ENCODE measurements at places on chromosomes 13 and 19.

- no peak for DNase-seq
Measured at GRCh38 chr13:47846886-47847285, 154.2 kb downstream of the SUCLA2 start.

- DNase-seq, result no peak
Measured at GRCh38 chr19:13868663-13869062, 8.3 kb upstream of the NANOS3 start.

DNA sequence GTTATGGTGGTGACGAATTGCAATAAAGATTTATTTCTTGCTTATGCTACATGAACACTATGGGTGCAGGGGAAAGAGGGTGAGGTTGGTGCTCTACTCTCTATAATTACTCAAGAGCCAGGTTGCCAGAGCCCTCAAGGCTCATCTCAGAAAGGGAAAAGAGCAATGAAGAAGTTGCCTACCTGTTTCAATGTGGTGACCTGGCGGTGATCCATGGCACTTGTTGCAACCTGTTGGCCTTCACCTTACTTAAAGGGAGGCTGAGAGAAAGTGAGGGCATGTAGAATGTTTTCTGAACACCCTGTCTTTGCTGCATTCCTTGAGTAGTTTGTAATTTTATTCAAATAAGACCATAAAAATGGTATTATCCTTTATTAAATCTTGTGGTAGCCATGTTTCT, 394.4 kb downstream of the GPC6 start:
- DNase-seq, result no peak

GRCh38 chr19:17469481-17470067, 750 bp upstream of the SLC27A1 start:
- DNase-seq, result peak; percentile 67

DNA sequence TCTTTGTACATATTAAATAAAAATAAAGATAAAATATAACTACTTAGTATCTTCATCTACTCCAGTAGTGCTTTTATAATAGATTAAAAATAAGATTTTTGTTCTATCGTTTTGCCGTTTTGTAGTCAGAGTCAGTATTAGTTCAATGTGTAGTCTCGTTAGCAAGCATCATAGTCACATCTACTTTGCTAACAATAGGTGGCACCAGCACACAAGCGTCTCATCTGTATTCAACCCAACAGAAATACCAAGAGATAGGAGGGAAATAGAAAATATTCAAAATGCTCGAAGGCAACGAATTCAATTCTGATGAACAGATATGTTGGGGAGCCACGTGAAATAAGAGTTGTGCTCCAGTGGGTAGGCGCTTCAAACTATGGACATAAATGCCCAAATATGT, 21.4 kb upstream of the MICU2 start:
- no peak for DNase-seq

DNA sequence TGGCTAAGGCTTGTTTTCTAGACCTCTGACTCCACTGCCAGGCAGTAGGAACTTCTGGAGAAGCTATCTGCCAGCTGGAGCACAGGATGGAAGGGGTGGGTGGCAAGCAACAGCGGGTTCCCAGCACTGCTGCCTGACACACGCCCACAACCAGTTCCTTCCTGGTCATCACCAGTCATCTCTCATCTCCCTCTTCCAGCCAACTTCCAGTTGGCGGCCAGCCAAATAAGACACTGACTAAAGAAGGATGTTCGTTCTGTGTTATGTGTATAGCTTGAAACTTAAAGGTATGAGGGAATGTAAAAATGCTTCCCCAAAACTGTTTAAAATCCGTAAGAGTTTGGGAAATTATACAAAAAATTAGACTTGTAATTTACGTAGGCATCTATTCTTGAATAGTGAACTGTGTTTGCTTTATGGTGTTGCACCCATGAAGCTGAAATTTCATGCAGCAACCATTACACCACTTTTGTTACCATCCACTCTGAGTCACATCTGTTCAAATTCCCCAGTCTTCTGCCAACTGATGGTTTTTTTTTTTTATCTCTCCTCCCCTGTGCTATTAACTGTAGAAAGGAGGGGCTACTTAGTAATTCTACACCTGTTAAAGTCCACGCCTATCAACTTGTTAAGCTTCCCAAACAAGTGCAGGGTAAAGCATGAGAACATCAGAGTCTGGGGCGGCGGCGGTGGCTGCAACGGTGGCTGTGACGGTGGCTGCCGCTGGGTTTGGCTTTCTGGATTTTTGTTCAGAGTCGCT, 86.2 kb upstream of the FRY start:
- no peak for DNase-seq

DNA sequence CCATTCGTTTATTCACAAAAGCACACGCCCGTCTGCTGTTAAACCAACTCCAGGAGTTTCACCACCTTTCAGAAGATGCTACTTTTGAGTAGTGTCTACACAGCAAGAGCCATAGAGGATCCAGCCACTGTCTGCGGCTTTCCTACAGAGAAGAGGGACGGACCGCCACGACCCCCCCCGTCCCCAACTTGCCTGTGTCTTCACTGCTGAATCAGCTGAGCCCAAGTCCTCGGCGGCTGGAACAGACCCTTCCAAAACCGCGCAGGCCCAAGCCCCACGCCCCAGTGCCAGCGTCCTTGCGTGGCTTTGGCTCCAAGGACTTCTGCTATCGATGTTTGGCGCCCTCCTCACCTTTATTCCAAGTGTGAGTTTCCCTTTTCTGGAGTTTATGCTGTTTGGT, 65.1 kb downstream of the SPACA7 start:
- DNase-seq, result no peak

DNA sequence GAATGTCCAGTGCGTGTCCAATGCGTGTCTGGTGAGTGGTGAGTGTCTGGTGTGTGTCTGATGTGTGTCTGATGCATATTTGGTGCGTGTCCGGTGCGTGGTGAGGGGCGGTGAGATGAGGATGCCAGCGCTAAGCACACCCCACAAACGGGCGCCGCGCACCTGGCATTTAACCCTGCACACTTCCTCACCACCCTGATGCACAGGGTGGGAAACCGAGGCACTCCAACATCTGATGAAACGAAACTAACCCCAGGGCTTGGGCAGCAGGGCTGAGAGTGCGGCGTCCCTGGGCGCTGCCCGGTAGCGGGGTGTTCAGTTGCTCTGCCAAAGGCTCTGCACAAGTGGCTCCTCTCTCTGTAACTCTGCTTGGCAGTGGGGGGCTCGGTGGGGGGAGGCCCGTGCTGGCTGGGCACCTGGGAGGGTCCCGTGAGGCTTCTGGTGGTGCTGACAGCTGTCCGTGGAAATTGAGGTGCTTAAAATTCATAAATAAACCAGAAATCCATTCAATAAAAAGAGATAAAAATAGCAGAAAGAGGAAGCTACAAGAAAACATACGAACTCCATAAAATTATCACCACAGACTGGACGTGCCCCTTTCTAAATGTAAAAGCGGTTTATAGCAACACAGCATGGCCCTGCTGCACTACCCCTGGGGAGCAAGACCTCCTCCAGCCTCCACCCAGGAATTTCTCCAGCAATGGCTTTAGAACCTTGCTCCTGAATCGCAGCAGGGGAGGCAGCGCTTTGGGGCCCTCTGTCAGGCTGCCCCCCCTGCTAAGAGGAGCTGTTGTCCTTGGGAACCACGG, 76.0 kb downstream of the RASA3 start:
- DNase-seq, result no peak

- no peak for DNase-seq
Measured at GRCh38 chr13:45615501-45616101, at the start of gene ERICH6B. Gene ERICH6B (minus strand): TSS chr13:45615739. CDS start chr13:45597005, 18,734 bp downstream.

DNA sequence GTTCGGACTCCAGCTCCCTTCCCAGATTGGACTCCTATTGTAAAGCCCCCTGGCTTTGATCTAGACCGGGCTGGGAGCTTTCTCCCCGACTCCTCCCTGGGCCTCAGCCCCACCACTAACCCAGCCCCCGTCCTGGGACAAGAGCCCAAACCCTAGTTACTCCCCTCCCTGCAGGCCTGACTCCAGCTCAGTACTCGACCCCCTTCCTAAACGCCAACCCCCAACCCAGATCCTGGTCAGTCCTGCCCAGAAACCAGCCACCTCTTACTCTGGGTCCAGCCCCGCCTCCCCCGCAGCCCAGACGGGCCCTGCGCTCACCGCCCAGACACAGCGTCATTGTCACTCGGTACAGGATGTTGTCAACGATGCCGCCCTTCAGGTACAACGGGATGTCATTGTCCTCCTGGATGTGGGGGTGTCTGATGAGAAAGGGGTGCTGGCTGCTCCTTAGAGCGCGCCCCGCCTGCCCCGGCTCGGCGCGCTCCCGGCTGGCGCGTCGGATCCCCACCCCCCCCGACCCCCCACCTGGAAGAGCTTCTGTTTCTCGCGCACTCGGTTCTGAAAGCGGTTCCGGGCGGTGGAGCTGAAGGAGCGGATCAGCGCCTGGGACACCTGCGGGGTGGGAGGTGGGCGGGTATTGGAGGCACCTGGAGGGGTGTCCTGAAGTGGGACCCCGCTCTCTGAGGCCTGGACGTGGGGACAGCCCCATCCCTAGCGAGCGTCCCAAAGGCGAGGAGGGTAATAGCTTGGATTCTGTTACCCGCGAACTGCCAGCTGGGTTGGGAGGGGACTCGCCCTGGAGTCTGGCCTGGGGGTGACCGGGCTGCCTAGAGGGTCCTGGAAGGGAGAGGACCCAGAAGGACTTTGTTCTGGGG, 866 bp downstream of the COX7A1 start:
- no peak for DNase-seq

GRCh38 chr19:35285095-35285449, 2.7 kb downstream of the HAMP start:
- no peak for DNase-seq

DNA sequence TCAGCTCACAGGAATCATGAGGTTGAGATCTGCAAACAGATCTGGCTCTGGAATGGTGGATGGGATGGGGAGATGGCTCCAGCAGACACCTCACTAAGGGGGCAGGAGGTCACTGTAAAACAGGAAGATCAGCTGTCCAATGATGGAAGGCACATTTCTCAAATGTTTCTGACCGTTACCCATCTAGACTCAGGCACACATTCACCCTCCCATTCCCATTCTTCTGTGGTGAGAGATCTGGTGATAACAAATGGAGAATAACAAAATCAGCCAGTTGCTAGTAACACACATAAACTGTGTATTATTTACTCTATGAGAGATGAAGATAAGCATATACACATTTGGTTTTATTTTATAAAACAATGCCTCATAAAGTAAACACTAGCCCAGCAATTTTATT, 235.9 kb downstream of the TSHZ3 start:
- DNase-seq, result no peak

DNA sequence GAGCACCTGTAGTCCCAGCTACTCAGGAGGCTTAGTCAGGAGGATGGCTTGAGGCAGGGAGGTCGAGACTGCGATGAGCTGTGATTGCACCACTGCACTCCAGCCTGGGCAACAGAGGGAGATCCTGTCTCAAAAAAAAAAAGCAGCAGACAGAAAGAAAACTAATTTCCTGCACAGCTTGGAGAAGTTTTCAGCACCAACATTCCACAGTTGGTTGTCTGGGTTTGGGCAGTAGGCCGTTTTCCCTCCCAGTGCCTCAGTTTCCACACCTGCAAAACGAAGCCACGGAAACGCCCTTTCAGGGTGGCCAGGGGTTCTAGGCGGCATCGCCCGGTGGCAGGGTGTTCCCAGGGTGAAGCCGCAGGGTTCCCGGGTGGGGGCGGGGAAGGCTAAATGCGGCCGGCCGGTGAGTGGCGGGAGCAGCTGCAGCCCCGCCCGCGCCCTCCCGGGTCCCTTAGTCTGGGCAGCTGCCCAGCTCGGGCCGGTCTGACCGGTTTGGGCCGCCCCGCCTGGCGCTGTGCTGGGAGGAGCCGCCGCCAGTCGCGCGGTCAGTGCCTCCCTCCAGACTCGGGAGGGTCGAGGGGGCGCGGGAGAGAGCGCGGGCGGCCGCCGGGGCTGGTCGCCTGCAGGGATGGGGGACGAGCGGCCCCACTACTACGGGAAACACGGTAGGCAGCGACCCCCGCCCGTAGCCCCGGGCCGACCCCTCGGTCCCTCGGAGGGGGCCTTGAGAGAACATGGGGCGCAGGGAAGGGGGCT, at the start of gene SLC44A2:
Gene SLC44A2, plus strand, starts transcription at position 551 of the 759 bp plus-strand sequence. Its CDS starts 81 bp downstream, at position 632.
- no peak for DNase-seq

- DNase-seq, result no peak
Measured at GRCh38 chr13:25371158-25371874, 458 bp upstream of the ATP8A2 start.

DNA sequence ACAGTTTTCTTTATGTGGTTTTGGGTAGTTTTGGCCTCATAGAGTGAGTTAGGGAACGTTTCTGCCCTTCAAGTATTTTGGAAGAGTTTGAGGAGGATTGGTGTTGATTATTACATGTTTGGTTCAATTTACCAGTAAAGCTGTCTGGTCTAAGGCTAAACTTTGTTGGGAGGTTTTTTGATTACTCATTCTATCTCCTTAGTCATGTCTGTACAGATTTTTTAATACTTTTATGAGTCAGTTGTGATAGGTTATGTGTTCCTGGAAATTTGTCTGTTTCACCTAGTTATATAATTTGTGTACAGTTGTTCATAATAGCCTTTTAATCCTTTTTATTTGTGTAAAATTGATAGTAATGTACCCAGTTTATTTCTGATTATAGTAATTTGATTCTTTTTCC, 20.4 kb downstream of the RNF17 start:
- no peak for DNase-seq

GRCh38 chr13:76976929-76977328, 15.0 kb upstream of the CLN5 start:
- DNase-seq, result no peak

DNA sequence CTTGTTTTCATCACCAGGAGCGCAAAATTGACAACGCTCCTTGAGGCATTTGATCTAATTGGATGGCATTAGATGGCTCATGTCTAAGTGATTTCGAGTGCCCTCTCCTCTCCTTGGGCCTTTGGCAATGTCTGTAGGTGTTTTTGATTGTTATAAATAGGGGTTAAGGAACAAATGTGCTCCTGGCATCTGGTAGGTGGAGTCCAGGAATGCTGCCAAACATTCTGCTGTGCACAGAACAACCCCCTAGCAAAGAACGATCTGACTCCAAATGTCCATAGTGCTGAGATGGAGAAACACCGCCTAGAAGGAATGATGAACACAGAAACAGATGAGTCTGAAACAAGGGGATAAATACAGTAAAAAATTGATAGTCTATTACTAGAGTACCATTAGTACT, 68.0 kb upstream of the C1QTNF9B start:
- DNase-seq, result no peak

- DNase-seq, result no peak
Measured at GRCh38 chr19:50392759-50393158, 8.6 kb downstream of the POLD1 start.

Measured in GM12892 (cell line).